ENCODE measurements at places on chromosomes 2 and 18.

DNA sequence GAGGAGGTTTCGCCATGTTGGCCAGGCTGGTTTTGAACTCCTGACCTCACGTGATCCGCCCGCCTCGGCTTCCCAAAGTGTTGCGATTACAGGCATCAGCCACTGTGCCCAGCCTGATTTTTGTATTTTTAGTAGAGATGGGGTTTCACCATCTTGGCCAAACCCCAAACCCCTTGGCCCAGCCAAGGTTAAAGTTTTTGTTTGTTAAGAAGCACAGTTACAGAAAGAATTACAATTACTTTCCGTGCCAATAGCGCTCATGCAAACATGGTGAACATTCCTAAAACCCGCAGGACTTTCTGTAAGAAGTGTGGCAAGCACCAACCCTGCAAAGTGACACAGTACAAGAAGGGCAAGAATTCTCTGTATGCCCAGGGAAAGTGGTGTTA is 26.1 kb downstream of the ITSN2 start:
- no peak for DNase-seq

- DNase-seq: no peak
Observed at GRCh38 chr2:128012698-128013097, 15.2 kb downstream of the SAP130 start.

GRCh38 chr2:105256431-105257047 is 15.0 kb downstream of the GPR45 start:
- DNase-seq: no peak

- no peak for DNase-seq
Observed at GRCh38 chr2:216281316-216281715, 91.0 kb downstream of the MARCHF4 start.

- no peak for DNase-seq
Observed at GRCh38 chr2:132813422-132813821, 143.4 kb upstream of the LYPD1 start.

All from GM10248 (cell line).